Skin of body (tissue), 3 donors: ENCODE measurements at places on chromosomes 5 and 9. TPM values are rescaled to one million over a fixed set of nuclear protein-coding genes. Genes with fewer than 3 reads are reported as not detected.

The WDR38 gene
- not detected for total RNA-seq

- DNase-seq: no peak
These were observed 54.5 kb downstream of the MAN2A1 start for GRCh38 chr5:109744261-109744660.

DNA sequence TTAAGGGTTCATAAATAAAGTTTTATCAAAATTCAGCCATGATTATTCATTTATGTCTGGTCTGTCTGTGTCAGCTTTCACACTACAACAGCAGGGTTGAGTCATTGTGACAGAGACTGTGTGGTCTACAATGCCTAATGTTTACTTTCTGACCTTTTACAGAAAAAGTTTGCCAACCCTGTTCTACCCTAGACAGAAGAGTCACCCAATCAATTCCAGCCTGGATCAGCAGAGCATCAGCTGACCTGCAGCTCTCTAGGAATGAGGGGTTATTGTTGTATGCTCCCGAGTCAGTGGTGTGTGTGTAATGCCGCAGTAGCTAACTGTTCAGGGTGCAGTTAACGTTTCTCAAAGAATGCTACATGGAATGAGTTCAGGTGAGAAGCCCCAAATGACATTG is 87.3 kb downstream of the HRH2 start:
- DNase-seq: no peak

- DNase-seq: peak; percentile 41
These were observed 52.9 kb downstream of the COMMD10 start for GRCh38 chr5:116137544-116138378.

- DNase-seq: no peak
These were observed 192.6 kb upstream of the PRDM9 start for GRCh38 chr5:23314827-23315226.
